ENCODE measurements at places on chromosomes 13 and 19. TPM values are rescaled to one million over a fixed set of nuclear protein-coding genes. Genes with fewer than 3 reads are reported as not detected.

GRCh38 chr13:51552027-51552426 lies 32.2 kb upstream of the WDFY2 start:
- no peak for DNase-seq

DNA sequence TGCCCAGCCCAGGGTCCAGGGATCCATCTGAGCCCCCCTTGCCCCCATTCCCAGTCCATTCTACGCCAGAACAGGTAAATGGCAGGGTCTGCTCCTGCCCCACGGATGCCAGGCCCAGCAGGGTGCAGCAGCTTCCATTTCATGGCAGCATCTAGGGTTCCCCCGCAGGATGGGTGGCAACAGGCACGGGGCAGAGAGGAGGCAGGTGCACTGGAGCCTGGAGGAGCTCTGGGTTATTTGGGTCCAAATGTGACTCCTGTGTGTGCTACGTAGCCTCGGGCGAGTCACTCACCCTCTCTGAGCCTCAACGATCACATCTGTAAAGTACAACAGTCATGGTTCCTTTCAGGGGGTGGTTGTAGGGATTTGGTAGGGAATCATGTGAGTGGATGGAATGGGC lies 27.4 kb downstream of the IL12RB1 start:
- no peak for DNase-seq

DNA sequence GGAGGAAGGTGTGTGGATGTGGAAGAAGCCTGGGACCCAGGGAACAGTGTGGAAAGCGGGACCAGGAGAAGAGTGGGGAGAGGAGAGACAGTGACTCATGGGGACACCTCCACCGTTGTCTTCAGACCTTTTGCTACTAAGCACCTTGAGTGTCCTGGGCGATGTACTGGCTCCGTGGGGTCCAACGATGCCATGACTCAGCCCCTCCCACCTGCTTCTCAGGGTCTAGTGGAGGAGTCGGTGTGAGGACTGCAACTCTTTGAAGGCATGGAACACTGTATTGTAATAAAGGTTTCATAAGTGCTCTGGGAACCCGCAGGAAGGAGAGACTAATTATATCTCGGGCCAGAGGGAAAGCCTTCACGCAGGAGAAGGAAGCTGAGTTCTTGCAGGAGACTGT lies 166.9 kb upstream of the KL start:
- DNase-seq: no peak

GRCh38 chr13:44142941-44143665 lies 230.5 kb upstream of the SERP2 start:
- DNase-seq: no peak

GRCh38 chr13:62357887-62358645 lies 942.4 kb upstream of the PCDH20 start:
- peak; percentile 16 for DNase-seq

Gene ZGLP1
- polyA plus RNA-seq: 1.7 TPM

Gene BRCA2
- polyA plus RNA-seq: 4.8 TPM

- DNase-seq: no peak
Measured at GRCh38 chr13:36841391-36841790, 22.4 kb downstream of the RFXAP start.

GRCh38 chr19:38650911-38651584 lies 3.6 kb downstream of the ACTN4 start:
- DNase-seq: no peak

DNA sequence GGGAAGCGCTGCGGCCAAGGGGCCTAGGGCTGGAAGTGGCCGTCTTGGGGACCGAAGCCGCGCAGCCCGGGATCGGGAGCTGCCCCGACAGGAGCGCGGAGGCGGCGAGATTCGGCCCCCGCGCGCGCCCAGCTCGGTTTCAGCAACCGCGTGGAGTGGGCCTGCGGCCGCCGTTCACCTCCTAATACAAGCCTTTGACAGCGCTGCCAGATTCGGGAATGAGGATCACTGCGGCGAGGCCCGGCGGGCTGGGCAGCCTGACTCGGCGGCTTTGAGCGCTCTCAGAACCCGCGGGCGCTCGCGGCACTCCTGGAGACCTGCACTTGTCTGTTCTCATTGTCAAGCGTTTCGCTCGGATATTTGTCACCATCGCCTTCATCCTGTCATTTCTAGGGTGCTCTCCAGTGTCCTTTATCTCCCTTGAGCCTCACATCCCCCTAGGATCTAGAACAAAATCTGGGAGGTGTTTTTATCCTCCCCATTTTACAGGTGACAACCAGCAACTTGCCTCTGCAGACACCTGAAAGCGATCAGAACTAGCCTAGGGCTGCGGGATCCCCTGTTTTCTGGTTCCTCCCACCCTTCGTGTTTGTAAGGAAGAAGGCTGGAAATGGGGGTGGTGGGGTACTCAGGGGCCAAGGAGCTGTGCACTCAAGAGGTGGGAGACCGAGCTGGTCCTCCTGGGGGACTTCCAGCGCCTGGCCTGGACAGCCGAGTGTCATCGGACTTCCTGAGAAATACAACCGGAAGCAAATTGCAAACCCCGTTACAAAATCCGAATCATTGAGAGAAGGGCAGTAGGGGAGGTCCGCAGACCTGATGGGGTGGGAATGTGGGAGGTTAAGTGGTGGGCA lies 1.5 kb upstream of the CDX2 start:
- DNase-seq: no peak

Gene SYT3
- not detected for polyA plus RNA-seq

DNA sequence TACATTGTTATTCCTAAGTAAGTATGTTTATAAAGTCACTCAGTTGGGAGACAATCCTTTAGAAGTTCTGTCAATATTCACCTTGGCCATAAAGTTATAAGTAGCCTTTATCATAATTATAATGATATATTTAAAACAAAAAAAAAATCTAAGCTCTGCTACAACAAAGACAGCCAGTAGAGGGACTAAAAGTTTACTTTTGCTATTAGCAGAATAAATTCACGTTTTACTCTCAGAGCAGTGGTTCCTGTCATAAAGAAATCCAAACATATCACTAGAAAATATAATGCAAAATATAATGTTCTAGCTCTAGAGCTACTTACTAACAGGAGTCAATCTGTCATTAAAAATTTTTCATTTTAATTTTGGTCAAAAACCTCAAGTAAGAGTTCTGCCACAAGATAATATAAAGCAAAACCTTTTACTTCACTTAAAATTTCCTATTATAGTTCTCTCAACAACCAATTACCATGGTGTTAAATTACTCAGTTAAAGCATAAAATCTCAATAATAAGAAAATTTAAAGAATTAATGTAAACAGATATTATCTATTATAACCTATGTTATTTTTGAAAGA lies 17.7 kb downstream of the INTS6 start:
- DNase-seq: peak; percentile 8

- no peak for DNase-seq
Measured at GRCh38 chr19:1526979-1527649, 3.2 kb downstream of the PLK5 start.

Data from muscle of back (tissue), 13 donors.